ENCODE measurements at places on chromosomes 12 and 14.

DNA sequence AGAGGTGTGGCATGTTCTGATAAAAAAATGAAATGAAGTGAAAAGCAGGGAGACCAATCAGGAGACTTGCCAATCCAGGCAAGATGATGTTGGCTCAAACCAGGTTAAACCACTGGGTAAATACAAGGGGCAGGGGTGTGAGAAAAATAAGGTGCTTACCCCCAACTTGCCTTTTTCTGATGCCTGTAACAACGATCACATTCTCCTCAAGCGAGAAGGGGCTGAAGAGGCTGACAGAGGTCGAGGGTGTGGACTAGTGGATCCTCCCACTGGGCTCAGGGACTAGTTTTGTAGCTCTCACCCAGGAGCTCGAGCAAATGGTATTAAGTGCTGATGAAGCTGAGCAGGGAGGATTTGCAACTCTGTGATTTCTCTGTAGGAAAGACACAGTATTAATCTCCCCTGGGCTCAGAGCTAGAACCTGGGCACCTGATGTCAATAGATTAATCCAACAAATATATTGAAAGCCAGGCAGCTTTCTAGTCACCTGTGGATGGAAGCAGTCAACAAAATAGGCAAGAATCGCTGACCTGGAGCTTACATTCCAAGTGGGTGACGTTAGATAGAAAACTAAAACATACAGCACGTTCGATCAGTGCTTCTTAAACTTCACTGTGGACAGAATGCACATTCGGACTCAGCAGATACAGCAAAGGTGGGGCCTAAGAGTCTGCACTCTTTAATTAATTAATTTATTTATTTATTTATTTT lies 15.2 kb upstream of the EAPP start:
- DNase-seq, result no peak

DNA sequence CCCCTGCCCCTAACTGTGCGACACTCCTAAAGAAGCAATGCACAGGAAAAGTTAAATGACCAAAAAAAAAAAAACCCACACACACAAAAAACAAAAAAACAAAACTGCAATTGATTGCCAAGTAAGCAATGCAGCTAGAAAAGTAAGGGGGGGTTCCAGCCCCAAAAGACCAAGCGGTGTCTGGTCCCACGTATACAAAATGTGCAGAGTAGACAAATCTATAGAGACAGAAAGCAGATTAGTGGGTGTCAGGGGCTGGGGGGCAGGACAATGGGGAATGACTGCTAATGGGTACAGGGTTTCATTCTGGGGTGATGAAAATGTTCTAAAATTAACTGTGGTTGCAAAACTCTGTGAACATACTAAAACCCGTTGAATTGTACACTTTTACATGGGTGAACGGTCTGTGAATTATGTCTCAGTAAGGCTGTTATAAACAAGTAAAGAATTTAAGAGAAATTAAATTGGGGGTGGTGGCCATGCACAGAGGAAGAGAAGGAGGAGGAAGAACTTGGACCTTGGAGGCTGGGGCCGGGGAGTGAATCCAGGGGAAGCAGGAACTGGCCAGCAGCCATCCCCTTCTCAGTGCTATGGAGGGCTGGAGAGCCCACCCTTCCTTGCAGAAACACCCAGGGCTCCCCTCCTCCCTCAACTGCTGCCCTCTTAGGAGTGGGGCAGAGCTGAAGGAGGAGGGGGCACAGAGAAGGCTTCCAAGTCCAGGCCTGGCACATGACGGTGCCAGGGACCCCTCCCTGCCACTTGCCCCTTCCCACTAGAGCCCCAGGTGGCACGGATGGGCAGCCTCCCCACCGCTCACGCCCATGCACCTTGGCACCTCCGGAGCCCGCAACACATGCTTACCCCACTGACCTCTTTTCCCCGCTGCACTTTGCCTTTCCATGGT lies 45.4 kb downstream of the KDM2B start:
- no peak for DNase-seq

DNA sequence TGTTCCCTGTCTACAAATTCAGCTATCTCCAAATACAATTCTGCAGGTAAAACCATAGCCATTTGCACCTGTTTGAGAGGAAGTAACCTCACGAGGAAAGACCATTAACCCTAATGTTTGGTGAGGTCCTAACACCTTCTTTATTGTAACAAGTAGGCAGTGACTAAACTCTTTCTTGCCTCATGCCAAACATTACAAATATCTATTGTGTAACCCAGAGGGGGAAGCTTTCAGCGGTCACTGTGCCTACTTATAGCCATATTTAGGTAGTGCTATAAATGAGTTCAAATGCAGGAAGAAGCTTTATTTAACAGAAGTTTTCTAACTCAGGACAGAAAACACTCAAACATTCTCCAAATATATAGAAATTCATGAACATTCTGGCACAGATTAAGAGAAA lies 252.7 kb downstream of the LRFN5 start:
- DNase-seq, result no peak

- no peak for DNase-seq
These were observed 17.9 kb downstream of the RECQL start for GRCh38 chr12:21483531-21483930.

DNA sequence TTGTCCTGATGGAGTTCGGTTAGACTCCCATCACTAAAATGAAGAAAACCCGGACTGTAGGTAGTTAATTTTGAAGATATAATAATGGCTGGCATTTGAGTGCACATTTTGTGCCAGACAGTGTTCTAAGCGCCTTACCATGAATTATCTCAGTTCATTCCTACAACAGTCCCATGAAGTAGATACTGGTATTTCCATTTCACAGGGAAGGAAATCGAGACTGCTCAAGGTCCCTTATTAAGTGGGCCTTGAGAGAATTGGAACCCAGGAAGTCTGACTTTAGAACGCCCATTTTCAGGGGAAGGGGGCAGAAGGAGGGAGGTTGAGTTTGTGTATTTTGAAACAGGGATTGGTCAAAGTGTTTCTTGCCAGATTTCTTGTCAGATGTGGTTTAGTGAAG lies 855 bp downstream of the MNAT1 start:
- DNase-seq, result no peak

GRCh38 chr12:129605666-129606065 lies 298.2 kb downstream of the TMEM132D start:
- no peak for DNase-seq

GRCh38 chr14:105508069-105508468 lies 17.0 kb downstream of the TEDC1 start:
- no peak for DNase-seq

DNA sequence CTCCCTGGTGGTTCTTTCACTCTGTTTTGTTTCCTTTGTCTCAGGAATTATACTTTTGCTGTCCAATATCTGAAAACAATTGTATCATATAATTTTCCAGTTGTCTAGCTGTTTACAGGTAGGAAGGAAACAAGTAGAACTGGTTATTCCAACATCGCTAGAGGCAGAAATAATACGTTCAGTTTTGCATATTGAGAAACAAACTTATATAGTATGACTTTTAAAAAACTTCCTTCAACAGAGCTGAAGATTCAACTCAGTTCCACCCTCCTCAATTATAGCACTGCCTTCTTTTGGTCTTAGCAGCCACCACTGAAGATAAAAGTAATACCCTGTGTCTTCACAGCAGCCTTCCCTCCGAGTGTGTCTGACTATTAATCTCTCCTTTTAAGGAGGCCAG lies 214.3 kb downstream of the EFCAB11 start:
- peak; percentile 77 for DNase-seq

GRCh38 chr14:27730204-27730603 lies 1036.4 kb upstream of the FOXG1 start:
- DNase-seq, result no peak

- no peak for DNase-seq
These were observed 53.7 kb downstream of the FOXN4 start for GRCh38 chr12:109255377-109255776.

DNA sequence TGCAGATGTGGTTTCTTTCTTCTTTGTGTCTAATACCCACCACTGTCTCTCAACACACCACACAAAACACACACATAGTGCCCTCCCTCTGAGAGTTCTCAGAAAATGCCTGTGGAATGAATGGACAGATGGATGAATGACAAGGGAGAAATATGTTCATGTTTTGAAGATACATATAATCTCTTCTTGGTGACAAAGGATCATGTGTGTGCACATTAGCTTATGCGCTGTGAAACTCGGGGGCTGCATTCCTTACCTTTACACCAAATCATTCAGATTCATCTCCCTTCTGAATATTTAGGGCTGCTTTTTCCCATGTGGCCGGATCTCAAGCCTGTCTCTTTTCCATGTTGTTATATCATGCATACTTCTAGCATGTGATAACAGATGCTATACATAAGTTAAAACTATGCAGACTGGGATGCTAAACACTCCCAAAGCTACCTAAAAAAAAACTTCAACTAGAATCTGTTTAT lies 111.4 kb downstream of the EPS8 start:
- no peak for DNase-seq

- no peak for DNase-seq
These were observed 17.4 kb downstream of the SDSL start for GRCh38 chr12:113439606-113440030.
